ENCODE measurements at places on chromosomes 4 and X. TPM values are rescaled to one million over a fixed set of nuclear protein-coding genes. Genes with fewer than 3 reads are reported as not detected.

PCYT1B gene
- total RNA-seq, result 0.24 TPM

ESX1 gene
- not detected for total RNA-seq

GPR34 gene
- 0.24 TPM for total RNA-seq

- H3K36me3 ChIP-seq, result peaks cover 5% of the 10 kb centered on the region
- H3K27ac ChIP-seq, result peak overlapping the region; percentile 99
- H3K4me1 ChIP-seq, result peaks cover 8% of the 10 kb centered on the region
- peak; percentile 69 for DNase-seq
- no peaks in the 10 kb centered on the region for H3K27me3 ChIP-seq
These were observed 36.9 kb downstream of the NLGN3 start for GRCh38 chrX:71181558-71181909.

TMPRSS11B gene
- not detected for total RNA-seq

SLC9B1 gene
- 2.4 TPM for total RNA-seq

- DNase-seq, result peak; percentile 81
- H3K4me3 ChIP-seq, result no peak overlapping the region
- no peaks in the 10 kb centered on the region for H3K27me3 ChIP-seq
These were observed 50.3 kb downstream of the MAML3 start for GRCh38 chr4:140103676-140104075.

DNA sequence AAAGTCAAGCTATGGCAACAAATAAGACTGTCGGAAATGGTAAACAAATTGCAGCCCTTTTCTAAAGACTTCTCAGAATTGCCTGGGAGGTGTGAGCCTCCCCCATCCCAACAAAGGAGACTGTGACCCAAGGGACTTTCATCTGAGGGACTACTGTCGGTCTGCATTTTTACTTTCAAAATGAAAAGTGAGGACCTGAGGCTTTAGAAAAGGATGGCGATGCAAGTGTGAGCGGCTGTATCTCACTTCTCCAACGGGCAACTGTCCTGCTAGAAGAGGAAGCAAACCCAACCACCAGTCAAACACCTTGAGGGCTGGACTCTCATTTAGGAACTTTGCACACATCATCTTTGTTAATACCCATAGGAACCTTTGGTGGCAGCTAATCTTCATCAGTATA lies 62.6 kb upstream of the CLNK start:
- H3K4me1 ChIP-seq, result no peaks in the 10 kb centered on the region
- H3K36me3 ChIP-seq, result no peaks in the 10 kb centered on the region
- H3K4me3 ChIP-seq, result no peak overlapping the region
- no peak overlapping the region for H3K27ac ChIP-seq
- H3K27me3 ChIP-seq, result no peaks in the 10 kb centered on the region
- DNase-seq, result no peak

DNA sequence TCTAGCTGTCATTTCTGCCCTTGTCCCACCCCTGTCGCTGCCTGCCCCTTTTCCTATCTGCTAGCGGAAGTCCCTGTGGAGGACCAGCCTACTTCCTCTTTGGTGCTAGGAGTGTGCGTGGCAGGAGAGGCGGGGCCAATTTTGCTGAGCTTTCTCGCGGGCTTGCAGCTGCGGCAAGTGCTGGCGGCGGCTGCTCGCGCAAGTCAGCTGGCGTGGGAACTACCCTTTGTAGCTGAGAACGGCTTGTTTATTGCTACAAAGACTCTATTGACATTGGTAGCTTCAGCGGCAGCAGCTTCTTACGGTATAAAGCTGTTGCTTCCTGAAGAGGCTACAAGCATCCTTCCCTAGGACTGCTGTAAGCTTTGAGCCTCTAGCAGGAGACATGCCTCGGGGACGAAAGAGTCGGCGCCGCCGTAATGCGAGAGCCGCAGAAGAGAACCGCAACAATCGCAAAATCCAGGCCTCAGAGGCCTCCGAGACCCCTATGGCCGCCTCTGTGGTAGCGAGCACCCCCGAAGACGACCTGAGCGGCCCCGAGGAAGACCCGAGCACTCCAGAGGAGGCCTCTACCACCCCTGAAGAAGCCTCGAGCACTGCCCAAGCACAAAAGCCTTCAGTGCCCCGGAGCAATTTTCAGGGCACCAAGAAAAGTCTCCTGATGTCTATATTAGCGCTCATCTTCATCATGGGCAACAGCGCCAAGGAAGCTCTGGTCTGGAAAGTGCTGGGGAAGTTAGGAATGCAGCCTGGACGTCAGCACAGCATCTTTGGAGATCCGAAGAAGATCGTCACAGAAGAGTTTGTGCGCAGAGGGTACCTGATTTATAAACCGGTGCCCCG lies at the start of gene MAGEH1:
MAGEH1 (plus strand) TSS at position 138 of the 843 bp plus-strand sequence; CDS start at position 386, 248 bp downstream.
- DNase-seq, result peak; percentile 87
- peak within 1 kb of the TSS; percentile 91 for H3K27ac ChIP-seq
- no peaks in the 10 kb centered on the region for H3K27me3 ChIP-seq
- H3K36me3 ChIP-seq, result peaks cover 2% of the 10 kb centered on the region
- peaks cover 8% of the 10 kb centered on the region for H3K4me1 ChIP-seq

DNA sequence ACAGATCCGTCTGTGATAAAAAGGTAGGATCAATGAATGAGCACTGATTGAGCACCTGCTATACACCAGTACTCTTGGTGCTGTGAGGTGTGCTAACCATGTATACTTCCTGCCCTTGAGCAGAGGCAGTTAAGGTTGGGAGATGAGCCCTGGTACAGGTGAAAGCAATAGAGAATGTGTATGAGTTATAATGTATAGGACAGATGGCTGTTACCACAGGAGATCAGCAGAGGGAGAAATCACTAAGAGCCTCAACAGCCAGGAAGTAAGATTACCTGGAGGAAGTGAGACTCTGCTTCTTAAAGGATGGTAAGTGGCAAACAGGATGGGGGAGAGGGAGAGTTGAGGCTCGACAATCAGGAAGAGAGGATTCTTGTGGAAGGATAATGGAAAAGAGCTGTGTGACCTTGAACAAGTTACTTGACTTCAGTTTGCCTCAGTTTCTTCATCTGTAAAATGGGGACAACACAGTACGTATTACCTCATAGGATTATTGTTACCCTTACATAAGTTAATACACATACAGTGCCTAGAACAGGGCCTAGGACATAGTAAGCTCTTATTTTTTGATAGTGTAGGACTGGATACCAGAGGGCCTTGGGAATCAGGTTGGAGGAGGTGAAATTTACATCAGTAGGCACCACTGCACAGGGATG lies 9.1 kb downstream of the CXCR3 start:
- H3K4me1 ChIP-seq, result peaks cover 46% of the 10 kb centered on the region
- peak overlapping the region; percentile 46 for H3K27ac ChIP-seq
- DNase-seq, result no peak
- no peak overlapping the region for H3K4me3 ChIP-seq
- H3K36me3 ChIP-seq, result peaks cover 58% of the 10 kb centered on the region

DNA sequence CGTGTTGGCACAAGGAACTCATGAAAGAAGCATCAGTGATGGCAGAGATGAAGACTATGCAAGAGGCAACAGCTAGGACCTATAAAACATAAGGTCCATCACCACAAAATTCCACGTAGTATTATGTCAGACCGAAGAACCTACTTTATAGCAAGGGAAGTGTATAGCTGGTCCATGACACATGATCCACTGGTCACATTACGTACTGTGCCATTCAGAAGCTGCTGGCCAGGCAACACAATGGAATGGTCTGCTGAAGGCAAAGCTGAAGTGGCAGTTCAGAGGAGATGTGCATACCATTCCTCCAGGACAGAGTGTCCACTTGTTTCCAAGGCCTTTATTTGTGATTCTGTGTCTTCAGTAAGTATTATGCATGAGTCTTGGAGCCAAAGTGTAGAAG lies 215.5 kb upstream of the UGT8 start:
- no peaks in the 10 kb centered on the region for H3K36me3 ChIP-seq
- peaks cover 4% of the 10 kb centered on the region for H3K27me3 ChIP-seq
- no peak overlapping the region for H3K4me3 ChIP-seq
- no peaks in the 10 kb centered on the region for H3K4me1 ChIP-seq
- no peak overlapping the region for H3K27ac ChIP-seq

DNA sequence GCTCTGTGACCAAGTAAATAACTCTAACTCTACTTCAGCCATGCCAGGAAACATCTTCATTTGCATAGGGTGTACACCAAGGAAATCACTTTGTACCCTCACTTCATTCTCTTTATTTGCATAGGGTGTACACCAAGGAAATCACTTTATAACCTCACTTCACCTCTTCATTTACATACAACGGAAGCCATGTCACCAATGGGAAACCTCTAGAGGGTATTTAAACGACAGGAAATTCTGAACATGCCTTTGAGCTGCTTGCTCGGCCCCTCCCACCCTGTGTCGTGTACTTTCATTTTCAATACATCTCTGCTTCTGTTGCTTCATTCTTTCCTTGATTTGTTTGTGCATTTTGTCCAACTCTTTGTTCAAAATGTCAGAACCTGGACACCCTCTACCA lies 848.1 kb upstream of the FRG1 start:
- no peak for DNase-seq
- H3K27me3 ChIP-seq, result no peaks in the 10 kb centered on the region
- H3K27ac ChIP-seq, result no peak overlapping the region
- H3K4me1 ChIP-seq, result no peaks in the 10 kb centered on the region
- H3K4me3 ChIP-seq, result no peak overlapping the region

F9 gene
- total RNA-seq, result not detected

DNA sequence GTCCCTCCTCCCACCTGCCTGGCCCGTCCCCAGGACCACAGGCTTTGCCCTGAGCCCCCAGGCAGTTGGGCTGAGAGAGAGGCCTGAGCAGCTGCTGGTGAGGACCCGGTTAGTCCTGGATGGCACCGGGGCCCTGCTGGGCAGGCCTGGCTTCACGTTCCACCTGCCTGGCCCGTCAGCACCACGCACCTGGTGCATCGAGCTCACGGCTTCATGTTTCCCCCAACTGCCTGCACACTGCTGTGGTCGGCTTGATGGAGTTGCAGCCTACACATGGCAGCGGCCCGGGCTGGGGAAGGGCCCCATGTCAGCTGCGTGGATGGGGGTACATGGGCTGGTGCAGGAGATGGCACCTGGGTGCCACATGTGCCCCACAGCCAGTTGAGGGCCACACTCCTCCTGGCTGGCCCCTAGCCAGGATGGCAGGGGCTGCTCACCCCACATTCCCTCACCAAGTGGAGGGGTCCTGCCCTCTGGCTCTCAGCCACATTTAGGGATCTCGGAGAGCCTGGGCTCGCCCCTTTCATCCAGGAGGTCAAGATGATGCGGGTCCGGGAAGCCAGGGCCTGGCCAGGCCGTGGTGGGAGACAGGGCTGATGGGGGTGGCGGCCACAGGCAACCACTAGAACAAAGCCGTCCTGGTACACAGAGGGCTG lies 28.5 kb downstream of the NKX1-1 start:
- no peaks in the 10 kb centered on the region for H3K36me3 ChIP-seq
- H3K27ac ChIP-seq, result no peak overlapping the region
- DNase-seq, result no peak

- peaks cover 2% of the 10 kb centered on the region for H3K36me3 ChIP-seq
- H3K4me1 ChIP-seq, result no peaks in the 10 kb centered on the region
- no peak overlapping the region for H3K4me3 ChIP-seq
- H3K27me3 ChIP-seq, result no peaks in the 10 kb centered on the region
- H3K27ac ChIP-seq, result no peak overlapping the region
- DNase-seq, result no peak
These were observed 99.0 kb upstream of the GPR34 start for GRCh38 chrX:41589634-41590270.

All from activated CD4-positive, alpha-beta memory T cell treated with anti-CD3 and anti-CD28 coated beads for 36 hours (primary cell).